ENCODE measurements at places on chromosomes 5 and 9.

GRCh38 chr9:7094052-7094451 lies 336.3 kb downstream of the KDM4C start:
- DNase-seq, result no peak

- DNase-seq, result peak; percentile 81
Measured at GRCh38 chr5:73454379-73455036, 5.9 kb upstream of the FOXD1 start.

- DNase-seq, result no peak
Measured at GRCh38 chr5:74382123-74382855, 258.2 kb downstream of the ENC1 start.

- no peak for DNase-seq
Measured at GRCh38 chr5:39053189-39053588, 21.0 kb downstream of the RICTOR start.

- no peak for DNase-seq
Measured at GRCh38 chr5:113654828-113655227, 141.3 kb downstream of the YTHDC2 start.

GRCh38 chr5:86716121-86716520 lies 98.4 kb downstream of the COX7C start:
- DNase-seq, result no peak

GRCh38 chr5:150589862-150590601 lies 50.4 kb upstream of the SYNPO start:
- no peak for DNase-seq

DNA sequence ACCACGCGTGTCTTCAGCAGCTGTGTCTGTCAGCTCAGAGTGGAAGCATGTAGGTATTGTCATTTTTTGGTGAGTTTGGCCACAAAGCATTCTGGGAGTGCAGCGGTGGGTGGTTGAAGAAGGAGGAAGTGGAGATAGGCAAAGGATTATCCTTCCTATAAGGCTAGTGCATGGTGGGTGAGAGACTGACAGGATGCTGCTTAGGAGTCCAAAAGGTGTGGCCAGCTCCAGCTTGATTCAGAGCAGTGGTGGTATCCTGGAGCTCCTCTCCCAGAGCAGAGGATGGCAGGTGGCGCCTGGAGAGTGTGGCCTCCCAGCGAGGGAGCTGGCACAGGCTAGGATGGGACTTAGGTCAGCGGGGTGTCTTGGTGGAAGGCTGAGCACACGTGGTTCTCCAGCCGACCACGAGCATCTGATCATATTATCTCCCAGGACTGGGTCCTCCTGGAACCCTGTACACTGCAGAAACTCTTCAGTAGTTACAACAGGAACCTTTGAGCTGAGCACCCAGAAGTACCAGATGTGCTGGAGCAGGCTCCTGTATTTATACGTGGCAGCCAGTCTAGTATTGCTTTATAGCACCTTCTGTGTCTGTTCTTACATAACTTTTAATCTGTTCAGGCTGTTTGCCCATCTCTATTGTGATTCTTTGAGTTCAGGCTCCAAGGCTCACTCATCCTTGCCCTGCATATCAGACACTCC lies 29.6 kb downstream of the MAML1 start:
- peak; percentile 45 for DNase-seq

GRCh38 chr5:116035123-116035522 lies 2.9 kb downstream of the ARL14EPL start:
- DNase-seq, result no peak

GRCh38 chr9:706606-707459 lies 134.7 kb upstream of the DMRT1 start:
- no peak for DNase-seq

GRCh38 chr9:134313470-134313869 lies 12.8 kb upstream of the RXRA start:
- DNase-seq, result no peak

- DNase-seq, result no peak
Measured at GRCh38 chr5:17400724-17401469, 97.1 kb upstream of the TAF11L2 start.

DNA sequence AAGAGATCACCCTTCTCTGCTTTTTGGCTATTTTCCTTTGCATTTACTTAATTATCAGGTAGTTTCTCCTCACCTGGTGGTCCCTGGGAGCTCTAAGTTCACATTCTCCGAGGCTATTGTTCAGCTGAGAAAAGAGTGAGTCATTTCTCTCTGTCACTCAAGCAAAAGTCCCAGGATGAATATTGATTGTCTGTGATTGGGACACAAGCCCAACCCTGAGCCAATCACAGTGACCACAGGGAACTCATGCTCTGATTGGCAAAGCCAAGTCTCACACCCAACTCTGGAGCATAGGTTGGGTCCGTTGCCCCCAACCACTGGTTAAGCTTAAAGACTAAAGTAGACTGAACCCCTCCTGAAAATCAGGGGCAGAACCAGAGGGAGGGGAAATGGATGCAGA lies 27.8 kb upstream of the FAT2 start:
- no peak for DNase-seq

- no peak for DNase-seq
Measured at GRCh38 chr9:372128-372527, 157.5 kb downstream of the DOCK8 start.

- DNase-seq, result no peak
Measured at GRCh38 chr5:74725331-74725730, 40.3 kb downstream of the HEXB start.
